Endothelial cell of umbilical vein (primary cell): ENCODE measurements at places on chromosomes 5 and 9. TPM values are rescaled to one million over a fixed set of nuclear protein-coding genes. Genes with fewer than 3 reads are reported as not detected.

DNA sequence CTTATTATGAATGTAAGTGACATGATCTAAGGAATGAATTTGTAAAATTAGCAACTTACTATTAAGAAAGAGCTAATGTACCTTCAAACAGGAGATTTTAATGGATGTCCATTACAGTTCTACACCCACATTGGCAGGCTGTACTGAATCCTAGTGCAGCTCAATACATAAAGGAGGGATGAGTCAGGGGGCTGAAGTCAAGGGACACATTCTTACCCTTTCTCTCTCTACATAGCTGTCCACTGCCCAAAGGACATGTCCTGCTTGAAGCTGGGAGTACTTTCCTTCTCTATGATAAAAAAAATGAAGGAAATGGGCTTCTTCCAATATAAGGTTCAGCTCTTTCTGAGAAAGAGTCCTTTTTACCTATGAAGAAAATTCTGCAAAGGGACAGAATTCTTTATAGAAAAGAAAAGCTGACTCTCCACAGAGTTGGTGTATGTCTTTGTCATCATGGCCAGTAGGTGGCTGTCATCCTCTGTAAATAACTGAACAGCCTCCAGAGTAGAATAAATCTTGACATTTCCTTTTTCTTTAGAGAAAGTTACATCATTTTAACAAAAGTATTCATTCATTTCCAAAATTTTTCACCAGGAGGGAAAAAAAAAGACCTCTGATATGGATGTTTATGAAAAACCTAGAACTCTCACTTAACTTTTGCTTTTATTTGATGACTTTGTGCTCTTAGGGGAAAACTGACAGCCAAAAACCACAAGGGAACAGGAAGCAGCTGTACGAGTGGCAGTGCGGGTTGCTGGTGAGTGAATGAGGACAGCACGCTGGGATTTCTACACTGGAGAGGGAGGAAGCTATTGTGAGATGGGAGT is 13.1 kb upstream of the IFNA14 start:
- no peak overlapping the region for H3K27ac ChIP-seq
- H3K4me1 ChIP-seq: peaks cover 3% of the 10 kb centered on the region
- H3K4me3 ChIP-seq: no peak overlapping the region
- no peaks in the 10 kb centered on the region for H3K36me3 ChIP-seq

GRCh38 chr5:38695021-38695958 is 138.8 kb upstream of the LIFR start:
- no peaks in the 10 kb centered on the region for H3K4me1 ChIP-seq
- peaks cover 4% of the 10 kb centered on the region for H3K27me3 ChIP-seq
- no peaks in the 10 kb centered on the region for H3K36me3 ChIP-seq
- no peak for DNase-seq

BRINP1 gene
- 0.03 and 0.04 TPM in 2 replicates for polyA plus RNA-seq

DNA sequence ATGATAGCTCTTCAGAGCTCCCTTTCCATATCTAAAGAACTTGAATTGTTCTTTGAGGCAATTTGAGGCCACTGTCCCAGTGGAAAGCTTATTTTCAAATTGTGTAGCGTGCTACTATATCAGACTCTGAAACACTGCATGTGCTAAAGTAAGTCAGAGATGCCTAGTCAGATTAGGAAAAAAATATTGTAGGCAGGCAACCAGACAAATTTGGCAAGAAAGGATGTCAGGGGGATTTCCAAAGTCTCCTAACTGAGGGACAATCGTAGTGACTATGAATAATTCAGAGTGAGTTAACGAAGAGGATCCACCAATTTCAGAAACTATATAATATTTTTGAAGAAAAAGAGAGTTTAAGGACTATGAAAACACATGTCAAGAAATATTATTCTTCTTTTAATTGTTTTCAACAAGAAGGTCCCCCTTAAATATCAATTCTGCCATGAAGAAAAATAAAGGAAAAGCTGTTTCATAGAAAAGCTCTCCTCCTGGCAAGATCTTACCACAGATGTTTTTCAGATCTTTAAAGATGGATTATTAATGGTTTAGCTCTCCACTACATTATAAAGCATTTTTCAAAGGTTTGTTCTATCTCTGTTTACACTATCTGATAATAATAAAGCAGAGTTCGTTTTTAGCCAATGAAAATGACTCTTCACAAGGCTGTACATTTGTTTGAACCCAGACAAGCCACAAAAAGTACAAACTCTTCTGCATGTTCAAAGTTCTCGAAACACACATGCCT is 273.5 kb upstream of the PTGER4 start:
- peaks cover 25% of the 10 kb centered on the region for H3K4me1 ChIP-seq
- H3K36me3 ChIP-seq: no peaks in the 10 kb centered on the region
- H3K27me3 ChIP-seq: no peaks in the 10 kb centered on the region
- no peak overlapping the region for H3K27ac ChIP-seq

TJP2 gene
- polyA plus RNA-seq: 75.2 and 83.0 TPM in 2 replicates

ZFP62 gene
- polyA plus RNA-seq: 3.3 and 3.7 TPM in 2 replicates

GRCh38 chr9:134807716-134808446 is 72.7 kb upstream of the FCN2 start:
- H3K27ac ChIP-seq: no peak overlapping the region
- no peak overlapping the region for H3K4me3 ChIP-seq
- H3K4me1 ChIP-seq: no peaks in the 10 kb centered on the region
- peak; percentile 40 for DNase-seq
- H3K36me3 ChIP-seq: peaks cover 18% of the 10 kb centered on the region

DNA sequence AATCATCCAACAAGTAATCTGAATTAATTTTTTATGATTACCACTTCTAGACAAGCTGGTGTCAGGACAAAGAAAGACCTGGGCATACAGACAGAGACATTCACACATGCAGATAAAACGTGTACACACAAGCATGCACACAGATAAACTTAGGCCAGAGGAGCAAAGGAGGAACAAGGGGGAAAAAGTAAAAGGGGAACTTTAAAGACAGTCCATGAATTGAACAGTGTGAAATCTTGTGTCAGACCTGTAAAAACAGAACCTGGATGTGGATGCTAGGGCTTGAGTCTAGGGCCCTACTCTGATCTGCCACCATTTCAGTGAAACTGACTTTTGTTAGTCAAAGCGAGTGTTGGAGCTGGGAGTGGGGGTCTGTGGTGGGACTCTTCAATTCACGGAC is 11.2 kb upstream of the ZSWIM6 start:
- H3K4me3 ChIP-seq: no peak overlapping the region
- H3K27ac ChIP-seq: no peak overlapping the region

PRRX2 gene
- polyA plus RNA-seq: 0.19 and 0.30 TPM in 2 replicates
